ENCODE measurements at places on chromosomes 7 and 10. TPM values are rescaled to one million over a fixed set of nuclear protein-coding genes. Genes with fewer than 3 reads are reported as not detected.

SLC26A4 gene
- 0.47 TPM for total RNA-seq

CDH23 gene
- 0.17 TPM for total RNA-seq

OR6B1 gene
- total RNA-seq: not detected

POLR2J3 gene
- 18.1 TPM for total RNA-seq

CFAP69 gene
- total RNA-seq: 5.0 TPM

MPP7 gene
- total RNA-seq: under 0.01 TPM

URGCP gene
- total RNA-seq: 27.0 TPM

AS3MT gene
- total RNA-seq: 8.1 TPM

OPALIN gene
- total RNA-seq: not detected

PPP1R9A gene
- total RNA-seq: 0.60 TPM

SFTPA2 gene
- not detected for total RNA-seq

CCDC172 gene
- not detected for total RNA-seq

NODAL gene
- not detected for total RNA-seq

ZSWIM8 gene
- total RNA-seq: 38.6 TPM

ZNF775 gene
- total RNA-seq: 7.1 TPM

PGAM2 gene
- total RNA-seq: 0.09 TPM

NPC1L1 gene
- 0.09 TPM for total RNA-seq

Data from bronchial smooth muscle cell (primary cell).